ENCODE measurements at places on chromosomes 2 and 18.

DNA sequence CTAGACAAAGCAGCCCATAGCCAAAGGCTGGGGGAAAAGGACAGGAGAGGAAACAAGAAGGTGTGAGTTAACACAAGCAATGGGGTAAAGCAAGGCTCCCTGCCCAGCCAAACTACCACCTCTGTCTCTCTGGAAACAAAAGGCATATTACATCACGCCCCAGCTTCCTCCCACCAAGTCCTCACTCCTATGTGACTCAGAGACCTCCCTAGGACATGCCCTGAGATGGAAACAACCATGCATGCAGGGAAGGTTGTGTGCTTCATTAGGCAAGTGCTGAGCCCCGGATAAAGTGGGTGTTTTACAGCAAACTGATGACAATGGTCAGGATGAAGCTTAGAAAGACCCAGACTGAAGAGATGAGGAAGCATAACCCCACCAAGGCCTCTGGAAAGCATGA lies 9.0 kb upstream of the ATRAID start:
- no peak for DNase-seq

GRCh38 chr2:129015397-129016285 lies 697.0 kb upstream of the HS6ST1 start:
- no peak for DNase-seq

DNA sequence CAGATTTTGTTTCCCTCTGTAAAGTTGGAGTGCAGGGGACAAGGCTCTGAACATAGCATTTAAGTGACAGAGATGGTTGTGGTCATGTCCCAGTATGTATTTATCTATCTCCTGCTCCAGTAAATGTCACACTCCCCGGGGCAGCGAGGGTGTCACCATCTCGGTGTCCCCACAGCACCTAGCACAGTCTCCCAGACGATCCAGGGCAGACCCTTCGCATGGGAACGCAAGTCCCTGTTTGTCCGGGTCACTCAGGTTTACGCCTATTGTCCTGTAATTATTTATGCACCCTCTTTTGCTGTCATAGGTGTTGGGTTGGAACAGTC lies 12.6 kb upstream of the NTSR2 start:
- DNase-seq: no peak

- DNase-seq: peak; percentile 82
Observed at GRCh38 chr2:112055730-112056625, 909 bp downstream of the TMEM87B start.

DNA sequence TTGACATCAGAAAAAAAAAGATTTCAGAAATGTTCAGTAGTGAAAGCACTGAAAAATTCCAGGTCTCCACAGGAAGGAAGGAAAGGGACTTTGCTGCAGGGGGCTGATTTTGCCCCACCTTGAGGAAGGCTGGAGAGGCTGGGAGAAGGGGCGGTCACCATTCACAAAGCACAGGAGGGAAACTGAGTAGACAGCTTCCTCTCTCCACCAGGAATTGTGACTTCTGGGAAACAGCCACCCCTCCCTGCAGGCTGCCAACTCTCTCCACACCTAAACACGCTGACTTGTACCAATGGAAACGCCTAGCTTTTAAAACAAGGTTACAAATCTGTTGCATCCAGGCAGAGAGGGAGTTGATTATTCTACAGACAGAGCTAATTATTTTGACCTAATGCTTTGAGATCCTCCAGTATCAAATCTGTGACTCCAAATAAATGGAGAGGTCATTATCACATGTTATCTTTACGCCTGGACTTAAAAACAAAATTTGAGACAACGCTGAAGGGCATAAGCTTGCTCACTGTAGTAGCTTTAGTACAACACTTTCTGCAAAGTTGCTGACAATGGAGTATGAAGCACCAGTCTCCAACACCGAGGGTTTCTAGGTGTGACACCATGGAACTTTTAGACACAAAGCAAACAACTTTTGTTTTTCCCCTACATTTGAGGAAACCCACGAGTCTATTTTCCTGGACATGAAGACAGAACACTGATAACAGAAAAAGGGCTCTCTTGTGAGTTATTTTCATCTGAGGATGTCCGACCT lies 42.7 kb downstream of the EPHA4 start:
- DNase-seq: peak; percentile 69

GRCh38 chr2:112141626-112142007 lies 3.4 kb downstream of the FBLN7 start:
- DNase-seq: no peak

DNA sequence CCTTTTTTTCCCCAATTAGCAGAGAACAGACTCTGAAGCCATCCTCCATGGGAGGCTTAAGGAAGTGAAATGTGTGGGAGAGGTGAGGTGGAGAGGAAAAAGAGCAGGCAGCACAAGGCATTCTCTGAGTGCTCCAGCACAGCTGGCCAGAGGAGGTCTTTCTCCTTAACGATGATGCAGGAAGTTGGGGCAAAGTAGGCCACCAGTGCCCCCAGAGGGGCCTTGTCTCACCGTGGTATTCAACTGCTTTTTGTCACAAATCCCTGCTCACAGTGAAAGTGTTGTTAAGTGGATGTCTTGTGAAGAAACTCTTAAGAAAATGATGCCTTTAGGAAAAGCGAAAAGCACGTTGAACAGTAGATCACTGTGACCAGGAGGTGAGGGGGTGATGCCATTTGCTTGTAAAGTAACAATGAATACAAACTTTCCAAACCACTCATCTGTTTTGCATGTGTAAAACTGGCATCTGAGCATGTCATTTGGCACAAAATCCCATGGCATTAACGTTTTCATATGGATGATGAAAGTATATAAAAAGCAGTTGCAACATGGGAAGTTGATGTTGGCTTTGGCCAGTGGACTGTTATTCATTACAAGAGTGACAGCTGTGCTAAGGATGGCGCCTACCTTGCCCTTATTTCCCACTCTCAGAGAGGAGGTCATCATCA lies 49.2 kb upstream of the CDC42EP3 start:
- DNase-seq: peak; percentile 77

- DNase-seq: no peak
Observed at GRCh38 chr2:120261387-120262006, 8.8 kb downstream of the RALB start.

GRCh38 chr2:154658854-154659253 lies 39.6 kb upstream of the KCNJ3 start:
- no peak for DNase-seq

- no peak for DNase-seq
Observed at GRCh38 chr18:57976230-57976773, 67.7 kb upstream of the NEDD4L start.

GRCh38 chr2:32656069-32656468 lies 28.2 kb downstream of the TTC27 start:
- DNase-seq: no peak

- no peak for DNase-seq
Observed at GRCh38 chr2:219448099-219448775, 13.6 kb downstream of the SPEG start.

- DNase-seq: no peak
Observed at GRCh38 chr2:54114936-54115283, 505 bp upstream of the ACYP2 start.

- no peak for DNase-seq
Observed at GRCh38 chr2:203750346-203751068, 44.1 kb downstream of the CD28 start.

DNA sequence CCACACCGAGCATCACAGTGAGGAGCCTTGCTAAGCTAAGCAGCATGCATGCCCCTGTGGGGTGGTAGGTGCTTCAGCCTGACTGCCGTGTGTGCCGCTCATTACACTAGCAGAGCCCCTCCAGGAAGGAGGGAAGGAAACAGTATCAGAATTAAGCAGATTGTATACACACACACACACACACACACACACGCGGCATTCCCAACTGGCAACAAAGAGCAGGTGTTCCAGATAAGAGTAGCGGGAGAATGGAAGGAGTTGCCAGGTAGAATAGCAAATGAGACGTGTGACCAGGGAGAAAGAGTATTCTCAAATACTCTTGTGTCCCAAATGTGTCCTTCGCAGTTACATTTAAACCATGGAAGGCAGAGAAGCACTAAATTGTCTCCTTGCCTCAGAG lies 47.6 kb upstream of the TTC39C start:
- DNase-seq: no peak

GRCh38 chr2:151973901-151974199 lies 125.0 kb downstream of the CACNB4 start:
- peak; percentile 46 for DNase-seq

DNA sequence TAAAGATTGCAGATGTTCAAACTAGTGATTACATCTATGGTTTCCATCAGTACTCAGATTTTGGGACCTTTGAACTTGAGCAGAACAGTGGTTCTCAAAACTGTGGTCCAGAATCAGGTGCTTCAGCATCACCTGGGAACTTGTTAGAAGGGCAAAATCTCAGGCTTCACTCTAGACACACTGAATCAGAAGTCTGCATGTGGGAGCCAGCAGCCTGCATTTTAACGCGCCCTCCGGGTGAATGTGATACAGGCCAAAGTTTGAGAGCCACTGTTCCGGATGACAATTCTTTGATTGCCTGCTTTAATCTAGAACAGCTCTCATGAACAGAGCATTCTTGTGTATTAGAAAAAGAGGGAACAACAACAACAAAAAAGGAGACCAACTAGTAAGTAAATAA lies 261.7 kb downstream of the GPD2 start:
- DNase-seq: no peak

GRCh38 chr18:27685807-27686412 lies 491.0 kb downstream of the CDH2 start:
- peak; percentile 40 for DNase-seq

GRCh38 chr2:236972491-236973342 lies 113.0 kb upstream of the COPS8 start:
- DNase-seq: no peak

GRCh38 chr2:117557626-117558025 lies 256.9 kb upstream of the DDX18 start:
- DNase-seq: no peak

All from endothelial cell of umbilical vein (primary cell).